Islet precursor cell (in vitro differentiated cells): ENCODE measurements at places on chromosomes 6 and 20.

DNA sequence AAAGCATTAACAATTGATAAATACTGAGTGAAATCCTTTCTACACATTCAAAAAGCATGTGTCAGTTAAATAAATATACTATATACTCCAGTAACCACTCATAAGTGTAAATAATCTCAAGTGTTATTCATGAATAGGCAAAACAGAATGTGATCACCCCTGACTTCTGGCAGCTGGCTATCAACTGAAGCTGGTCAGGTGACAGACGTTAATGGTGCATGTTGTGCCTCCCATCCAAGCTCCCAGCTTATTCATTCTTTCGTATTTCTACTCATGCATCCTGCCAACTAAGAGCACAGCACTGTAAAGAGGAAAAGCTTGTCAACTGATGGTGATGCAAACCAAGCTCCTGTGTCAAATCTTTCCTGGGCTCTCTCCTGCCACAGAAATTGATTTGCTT is 7.7 kb downstream of the PSMB1 start:
- no peak for DNase-seq

DNA sequence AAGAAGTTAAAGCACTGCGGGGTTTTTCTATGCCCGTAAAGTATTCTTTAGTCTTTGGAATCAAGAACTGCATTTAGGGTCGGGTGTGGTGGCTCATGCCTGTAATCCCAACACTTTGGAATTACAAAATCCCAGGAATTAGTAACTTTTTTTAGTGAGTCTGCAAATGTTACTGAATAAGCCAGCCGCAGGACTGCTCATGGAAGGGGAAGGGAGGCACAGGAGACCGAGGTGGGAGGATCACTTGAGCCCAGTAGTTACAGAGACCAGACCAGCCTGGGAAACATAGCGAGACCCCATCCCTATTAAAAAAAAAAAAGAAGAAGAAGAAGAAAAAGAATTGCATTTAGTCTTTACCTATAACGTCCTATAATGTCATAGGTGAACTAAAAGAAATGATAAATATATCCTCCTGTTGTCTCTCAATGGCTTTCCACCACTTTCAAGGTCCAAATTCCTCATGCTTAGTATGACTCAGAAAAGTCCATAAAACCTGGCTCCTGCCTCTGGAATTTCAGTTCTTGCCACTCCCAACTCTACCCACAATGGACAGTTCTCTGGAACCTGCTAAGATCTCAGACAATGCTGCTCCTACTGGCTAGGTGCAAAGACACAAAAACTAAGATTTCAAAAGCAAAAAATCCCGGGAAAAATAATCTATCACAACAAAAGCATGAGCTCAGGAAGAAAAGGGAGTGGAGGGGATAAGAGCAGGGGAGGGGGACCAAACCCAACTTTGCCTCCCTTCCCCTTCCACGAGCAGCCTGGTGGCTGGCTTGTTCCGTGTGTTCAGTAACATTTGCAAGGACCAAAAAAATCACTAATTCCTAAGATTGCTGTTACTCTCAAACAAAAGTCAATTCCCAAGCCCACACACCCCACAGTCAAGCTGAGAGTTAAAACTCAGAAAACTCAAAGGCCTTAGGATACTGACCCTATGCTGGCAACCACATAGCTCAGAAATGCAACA is 39.0 kb downstream of the B4GALT5 start:
- DNase-seq: peak; percentile 85

DNA sequence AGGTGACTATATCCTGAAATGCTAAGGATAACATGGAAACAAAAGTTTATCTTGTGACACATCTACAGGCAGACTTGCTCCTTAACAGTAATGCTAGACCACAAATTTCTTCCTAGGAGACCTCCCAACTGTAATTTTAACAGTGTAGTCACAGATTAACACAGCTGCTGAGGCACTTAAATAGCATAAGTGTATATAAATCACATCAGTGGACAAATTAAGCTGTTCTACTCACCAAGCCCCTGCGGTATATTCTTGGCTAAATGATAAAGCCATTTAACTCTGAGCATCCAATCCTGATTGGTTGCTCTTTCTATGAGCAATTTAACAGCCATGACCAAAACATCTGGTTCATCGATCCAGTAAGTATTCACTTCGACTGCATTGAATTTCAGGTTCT is 73.3 kb upstream of the LYRM2 start:
- no peak for DNase-seq

DNA sequence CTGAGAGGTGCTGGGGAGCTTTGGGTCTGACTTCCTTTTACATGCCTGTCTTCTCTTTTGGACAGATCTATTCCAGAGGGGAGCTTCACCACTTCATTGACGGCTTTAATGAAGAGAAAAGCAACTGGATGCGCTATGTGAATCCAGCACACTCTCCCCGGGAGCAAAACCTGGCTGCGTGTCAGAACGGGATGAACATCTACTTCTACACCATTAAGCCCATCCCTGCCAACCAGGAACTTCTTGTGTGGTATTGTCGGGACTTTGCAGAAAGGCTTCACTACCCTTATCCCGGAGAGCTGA is 13.1 kb downstream of the PRDM1 start:
- DNase-seq: no peak

- no peak for DNase-seq
These were observed 82.7 kb upstream of the ARMC2 start for GRCh38 chr6:108765495-108765894.

GRCh38 chr6:104736545-104736944 is 123.2 kb downstream of the HACE1 start:
- DNase-seq: no peak

DNA sequence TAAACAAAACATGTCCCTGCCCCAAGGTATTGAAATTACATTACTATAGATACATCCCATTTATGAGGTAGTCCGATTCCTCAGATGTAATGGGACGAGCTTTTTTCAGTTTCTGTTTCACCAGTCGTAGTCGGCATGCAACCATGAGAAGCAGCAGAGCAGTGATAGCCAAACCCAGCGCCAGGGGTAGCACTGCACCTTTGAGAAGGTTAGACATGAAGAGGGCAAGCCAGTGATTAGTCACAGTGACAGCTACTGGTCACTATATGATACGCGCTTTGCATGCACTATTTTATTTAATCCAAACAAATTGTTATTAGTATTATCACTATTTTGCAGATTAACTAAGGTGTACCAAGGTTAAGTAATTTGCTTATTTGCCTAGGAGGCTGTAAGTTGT is 43.7 kb downstream of the LRP11 start:
- DNase-seq: no peak

DNA sequence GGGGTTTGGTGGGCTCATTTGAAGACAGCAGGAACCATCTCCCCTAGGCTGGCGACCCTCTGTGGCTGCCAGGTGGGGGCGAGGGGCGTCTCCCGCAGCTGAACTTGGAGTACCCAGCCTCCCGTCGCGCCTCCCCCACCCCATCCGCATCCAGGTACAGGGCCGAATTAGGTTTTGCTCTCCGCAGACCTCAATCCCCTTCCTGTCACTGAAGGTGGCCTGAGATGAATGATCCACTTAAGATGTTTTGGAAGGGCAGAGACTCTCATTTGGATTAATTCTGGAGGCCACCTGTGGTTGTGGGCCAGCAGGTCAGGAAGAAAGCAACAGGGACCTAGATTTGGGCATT is 493 bp downstream of the CD83 start:
- no peak for DNase-seq

- no peak for DNase-seq
These were observed 54.2 kb downstream of the ZNF831 start for GRCh38 chr20:59217794-59218280.

DNA sequence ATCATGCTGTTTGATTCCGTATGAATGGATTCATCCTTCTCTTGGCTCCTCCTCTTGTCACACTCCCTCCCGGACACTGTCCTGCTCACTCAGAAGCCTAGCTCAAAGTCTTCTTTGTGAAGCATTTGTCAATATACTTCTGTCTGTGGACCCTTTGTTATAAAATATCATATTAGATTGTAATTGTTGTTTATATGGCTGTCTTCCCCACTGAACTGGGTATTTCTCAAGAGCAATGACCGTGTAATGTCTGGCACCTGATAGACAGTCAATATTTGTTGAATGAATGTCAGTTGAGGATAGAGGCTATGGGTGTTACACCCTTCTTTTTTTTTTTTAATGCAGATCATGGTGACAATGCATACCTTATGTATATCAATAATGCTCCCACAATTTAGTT is 335.3 kb downstream of the SOX4 start:
- DNase-seq: no peak

GRCh38 chr6:103799971-103800670 is 1059.6 kb downstream of the HACE1 start:
- no peak for DNase-seq

GRCh38 chr6:17971128-17972073 is 16.0 kb downstream of the KIF13A start:
- peak; percentile 79 for DNase-seq

- no peak for DNase-seq
These were observed 32.7 kb upstream of the MCM3 start for GRCh38 chr6:52317211-52317610.

DNA sequence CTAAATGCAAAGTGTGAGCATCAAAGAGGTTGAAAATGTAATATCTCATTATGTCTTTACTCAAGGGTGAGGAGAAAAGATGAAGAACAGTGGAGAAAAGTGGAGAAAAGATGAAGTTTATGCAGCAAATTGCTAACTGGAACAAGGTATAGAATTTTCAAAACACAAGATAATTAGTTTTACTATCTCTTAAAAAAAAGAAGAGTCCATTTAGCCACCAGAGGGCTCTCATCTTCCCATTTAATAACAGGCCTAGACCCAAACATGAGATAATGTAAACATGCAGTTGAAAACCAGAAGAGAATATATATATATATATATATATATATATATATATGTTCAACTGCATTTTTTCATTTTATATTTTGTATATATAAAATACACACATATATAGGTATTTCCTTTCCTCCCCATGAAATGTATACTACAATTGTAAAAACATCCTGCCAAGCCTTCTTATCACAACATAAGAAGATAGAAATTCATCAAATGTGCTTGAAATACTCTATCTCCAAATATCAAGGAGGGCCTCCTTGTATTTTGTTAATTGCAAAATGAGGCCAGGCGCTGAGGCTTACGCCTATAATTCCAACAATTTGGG is 78.4 kb downstream of the ADTRP start:
- no peak for DNase-seq

GRCh38 chr20:54170026-54170471 is 3.7 kb downstream of the CYP24A1 start:
- peak; percentile 3 for DNase-seq

DNA sequence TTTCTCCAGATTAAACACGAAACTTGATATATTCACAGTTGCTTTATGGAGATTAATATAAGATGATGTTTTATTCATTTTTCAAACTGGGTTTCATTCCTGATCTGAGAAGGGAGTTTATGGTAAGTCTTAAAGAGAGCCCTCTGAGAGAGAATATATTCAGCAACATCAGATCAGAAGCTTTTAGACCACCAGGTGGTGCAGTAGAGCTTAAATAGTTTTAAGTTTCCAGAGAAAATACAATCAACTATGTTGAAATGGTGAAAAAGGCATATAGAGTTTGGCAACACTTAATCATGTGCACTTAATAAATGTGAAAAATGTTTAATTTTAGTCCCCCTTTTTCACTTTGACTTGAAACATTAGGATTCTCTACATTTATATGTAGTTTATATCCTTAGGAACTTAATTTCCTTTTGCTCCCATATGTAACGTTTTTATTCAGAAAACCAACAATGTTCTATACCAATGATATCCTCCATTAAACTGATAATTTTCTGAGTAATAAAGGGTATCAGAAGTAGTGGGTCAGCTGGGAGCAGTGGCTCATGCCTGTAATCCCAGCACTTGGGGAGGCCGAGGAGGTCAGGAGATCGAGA is 86.4 kb upstream of the CLDN20 start:
- no peak for DNase-seq

- DNase-seq: no peak
These were observed 485.4 kb downstream of the CDKAL1 start for GRCh38 chr6:21019614-21020013.

- no peak for DNase-seq
These were observed 91.8 kb downstream of the INSM1 start for GRCh38 chr20:20459726-20460125.

DNA sequence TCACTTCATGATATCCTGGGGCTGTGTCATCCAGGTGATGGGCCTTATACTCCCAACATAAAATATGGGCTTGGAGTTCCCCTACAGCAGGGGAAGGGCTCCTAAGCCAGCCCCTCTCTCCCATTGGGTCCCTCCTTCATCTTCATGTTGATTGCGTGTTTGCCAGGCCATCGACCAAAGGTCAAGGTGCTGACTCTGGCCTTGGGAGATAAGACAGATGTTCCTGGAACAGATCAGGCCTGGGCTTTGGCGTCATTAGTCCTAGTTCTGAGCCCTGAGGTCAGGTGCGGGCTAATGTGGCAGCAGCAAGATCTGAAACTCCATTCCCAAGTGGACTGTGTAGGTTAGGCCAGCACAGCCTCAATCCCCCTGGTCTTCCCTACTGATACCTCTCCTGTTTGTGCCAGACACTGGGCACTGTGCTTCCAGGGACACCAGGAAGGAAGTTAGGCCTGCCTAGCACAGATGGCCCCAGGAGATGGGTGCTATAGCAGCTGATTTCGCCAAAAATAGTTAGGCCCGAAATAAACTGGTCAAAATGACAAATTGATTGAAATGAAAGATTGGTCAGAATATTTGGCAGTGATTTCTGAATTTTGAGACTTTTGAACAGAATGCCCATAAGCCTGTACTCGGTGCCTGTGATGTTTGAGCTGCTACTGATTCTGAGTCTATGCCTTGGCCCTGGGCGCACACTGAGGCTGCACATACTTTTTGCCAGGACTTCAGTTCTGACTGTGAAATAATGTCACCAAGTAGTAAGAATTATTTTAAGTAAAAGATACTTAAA is 28.8 kb downstream of the EPB41L1 start:
- DNase-seq: no peak

DNA sequence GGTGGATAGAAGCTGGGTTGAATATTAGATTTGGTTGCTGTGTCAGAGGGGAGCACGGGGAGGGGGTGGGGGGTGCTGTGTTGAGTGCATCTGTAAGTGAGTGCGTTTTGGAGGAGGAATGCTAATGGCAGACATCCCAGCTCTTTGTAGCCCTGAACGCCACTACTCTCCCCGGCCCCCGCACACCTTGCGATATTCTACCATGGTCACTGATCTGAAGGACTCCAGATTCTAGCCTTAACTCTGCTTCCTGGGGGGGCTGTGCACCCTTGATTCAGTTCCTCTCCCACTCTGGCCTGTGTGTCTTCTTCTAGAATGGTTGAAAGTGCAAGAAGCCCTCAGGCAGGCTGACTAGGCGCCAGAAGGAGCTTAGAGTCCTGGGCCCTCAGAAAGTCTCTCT is 7.1 kb downstream of the GLP1R start:
- DNase-seq: no peak

- DNase-seq: no peak
These were observed 88.2 kb downstream of the FOXF2 start for GRCh38 chr6:1477432-1478090.

GRCh38 chr6:149473080-149474052 is 11.4 kb downstream of the ZC3H12D start:
- DNase-seq: no peak

- no peak for DNase-seq
These were observed 335.4 kb upstream of the ID4 start for GRCh38 chr6:19501737-19502245.
